ENCODE measurements at places on chromosomes 16 and 17.

- no peak for DNase-seq
Measured at GRCh38 chr17:7552621-7553051, 3.8 kb downstream of the TNFSF12 start.

- no peak for DNase-seq
Measured at GRCh38 chr17:82278786-82279391, 5.4 kb upstream of the CSNK1D start.

DNA sequence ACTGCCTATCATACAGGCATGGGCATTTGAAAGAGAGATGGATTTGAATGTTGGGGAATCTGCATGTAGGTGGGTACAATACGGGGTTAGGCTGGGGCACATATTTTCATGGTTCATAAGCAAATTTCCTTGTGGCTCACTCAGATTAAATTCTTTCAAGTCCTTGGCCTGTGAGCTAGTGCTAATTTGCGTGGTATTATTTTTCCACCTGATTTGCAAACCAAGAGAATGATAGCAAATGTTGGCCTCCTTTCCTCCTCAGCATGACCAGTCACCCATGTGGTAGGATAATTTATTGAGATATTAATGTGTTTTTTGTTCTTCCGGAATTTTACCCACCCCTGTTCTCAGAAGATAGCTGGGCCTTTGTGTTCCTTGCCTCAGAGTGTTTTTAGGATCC is 22.9 kb downstream of the FAM20A start:
- no peak for DNase-seq

GRCh38 chr16:84050316-84050715 is 7.7 kb upstream of the SLC38A8 start:
- DNase-seq = no peak

DNA sequence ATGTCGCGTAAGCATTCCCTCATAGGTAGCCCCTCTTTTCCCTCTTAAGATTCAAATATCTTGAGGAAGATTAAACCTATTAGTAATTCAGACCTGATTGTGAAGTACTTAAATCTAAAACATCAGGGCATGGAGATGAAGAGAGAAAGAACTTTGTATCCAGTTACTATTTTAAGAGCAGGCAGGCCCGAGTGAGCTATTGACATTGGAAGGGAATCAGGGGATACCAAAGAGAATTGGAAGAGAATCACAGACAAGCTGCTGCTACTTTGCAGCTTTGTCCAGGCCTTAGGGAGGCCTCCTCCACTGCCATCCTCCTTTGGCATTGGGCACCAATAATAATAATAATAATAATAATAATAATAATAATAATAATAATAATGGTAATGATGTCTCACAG is 170.5 kb downstream of the MRTFB start:
- no peak for DNase-seq

DNA sequence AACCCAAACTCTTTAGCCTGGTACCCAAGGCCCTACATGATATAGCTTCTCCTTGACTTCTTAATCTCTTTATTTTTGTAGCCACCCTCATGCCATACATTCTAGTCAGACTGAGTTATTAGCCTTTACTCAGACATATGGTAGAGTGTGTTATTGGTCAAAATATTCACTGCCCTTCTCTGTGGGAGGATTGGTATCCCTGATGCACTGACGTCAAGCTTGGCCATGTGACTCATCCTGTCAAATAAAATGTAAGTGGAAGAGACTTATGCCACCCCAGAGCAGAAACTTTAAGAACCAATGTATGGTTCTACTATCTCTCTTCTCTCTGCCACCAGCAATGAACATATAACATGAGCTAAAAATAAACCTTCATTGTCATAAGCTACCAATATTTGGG is 12.2 kb upstream of the BEAN1 start:
- no peak for DNase-seq

GRCh38 chr17:76394166-76394565 is 9.8 kb downstream of the SPHK1 start:
- no peak for DNase-seq

DNA sequence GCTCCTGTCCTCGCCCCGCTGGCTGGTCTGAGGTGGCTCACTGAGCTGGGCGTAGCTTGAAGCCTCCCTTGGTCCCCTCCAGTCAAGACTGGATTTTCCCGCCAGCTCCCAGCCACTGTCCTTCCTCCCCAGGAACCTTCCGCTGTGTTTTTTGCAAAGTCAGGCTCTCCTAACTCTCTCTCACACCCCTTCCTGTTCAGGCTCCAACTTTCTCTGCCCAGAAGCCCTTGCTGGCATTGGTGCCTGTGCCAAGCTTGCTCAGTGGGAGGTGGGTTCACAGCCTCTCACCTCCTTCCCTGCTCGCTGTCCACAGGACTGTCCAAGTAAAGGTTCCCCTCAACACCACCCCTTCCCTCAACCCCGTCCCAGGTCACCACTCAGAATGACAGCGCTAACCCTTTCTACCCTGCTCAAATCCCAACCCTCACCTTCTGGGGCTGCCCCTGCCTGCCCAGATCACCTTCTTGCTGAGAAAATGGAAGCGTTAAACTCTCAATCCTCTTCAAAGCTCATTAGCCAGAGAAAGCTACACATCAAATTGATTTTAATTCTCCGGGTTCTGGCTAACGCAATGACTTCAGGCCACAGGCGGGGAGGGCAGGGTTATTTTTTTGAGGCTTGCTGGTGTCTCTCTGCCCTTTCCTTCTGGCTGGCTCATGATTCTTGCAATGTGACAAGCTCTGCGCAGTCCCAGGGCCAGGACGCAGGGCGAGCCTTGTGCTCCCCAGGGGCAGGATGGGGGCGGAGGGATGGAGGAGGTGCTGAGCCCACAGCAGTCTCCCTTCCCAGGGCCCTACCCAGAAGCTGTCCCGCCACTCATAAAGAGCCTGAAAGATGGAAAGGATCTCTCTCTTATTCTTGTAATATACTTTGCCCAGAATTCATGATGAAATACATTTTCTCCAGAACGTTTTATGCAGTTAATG is 357.2 kb upstream of the TNRC6C start:
- no peak for DNase-seq

- DNase-seq = no peak
Measured at GRCh38 chr16:19005561-19006445, 22.1 kb downstream of the TMC7 start.

DNA sequence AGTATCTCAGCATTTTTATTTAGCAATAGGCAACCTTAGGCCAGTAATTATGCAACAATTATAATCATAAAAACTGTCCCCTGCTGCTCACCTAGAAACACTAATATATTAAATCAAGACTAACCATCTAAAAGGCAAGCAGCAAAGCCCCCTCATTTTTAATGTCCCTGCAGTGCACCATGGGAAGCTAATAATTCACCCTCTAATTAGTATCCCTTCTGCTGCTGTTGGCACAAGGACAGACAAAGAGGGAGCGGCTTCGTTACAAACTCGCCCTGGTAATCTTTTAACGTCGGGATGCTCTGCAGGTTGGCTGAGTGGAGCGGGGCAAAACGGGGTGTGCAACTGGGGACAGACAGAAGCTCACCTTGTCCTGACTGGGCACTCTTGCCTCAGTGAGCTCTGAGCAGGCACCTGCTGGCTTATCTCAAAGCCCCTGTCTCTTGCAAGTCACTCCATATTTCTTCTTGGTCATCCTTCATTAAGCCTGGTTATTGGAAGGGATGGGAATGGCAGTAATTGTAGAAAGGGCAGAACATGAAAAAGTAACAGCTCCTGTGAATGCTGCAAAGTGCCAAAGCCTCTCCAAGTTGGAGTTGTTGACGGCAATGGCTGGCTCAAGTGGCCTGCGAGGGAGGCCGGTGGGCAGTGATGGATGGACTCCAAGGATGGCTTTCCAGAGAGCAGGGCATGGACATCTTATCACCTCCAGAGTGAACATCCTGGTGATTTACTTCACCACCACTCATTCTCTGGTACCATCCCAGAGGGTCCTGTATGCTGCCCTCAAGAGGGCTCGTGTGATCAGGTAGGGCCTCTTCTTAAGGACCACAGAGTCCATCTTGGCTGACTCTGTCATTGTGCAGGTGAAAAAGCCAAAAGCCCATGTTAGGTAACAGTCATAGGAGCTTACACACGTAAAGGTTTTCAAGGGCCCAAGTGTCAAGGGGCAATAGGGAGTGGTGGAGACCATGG is 219.6 kb upstream of the N4BP1 start:
- no peak for DNase-seq

GRCh38 chr16:47946092-47946491 is 209.7 kb downstream of the ABCC12 start:
- no peak for DNase-seq

Measured in stimulated activated CD4-positive, alpha-beta T cell treated with anti-CD3 and anti-CD28 coated beads, TNF-alpha, amount 100 ng/mL, for 1 hour (primary cell).